HTR-8/SVneo (cell line): ENCODE measurements at places on chromosomes 3 and 15.

GRCh38 chr15:55546718-55547117 lies 38.7 kb upstream of the DNAAF4 start:
- no peak for DNase-seq

DNA sequence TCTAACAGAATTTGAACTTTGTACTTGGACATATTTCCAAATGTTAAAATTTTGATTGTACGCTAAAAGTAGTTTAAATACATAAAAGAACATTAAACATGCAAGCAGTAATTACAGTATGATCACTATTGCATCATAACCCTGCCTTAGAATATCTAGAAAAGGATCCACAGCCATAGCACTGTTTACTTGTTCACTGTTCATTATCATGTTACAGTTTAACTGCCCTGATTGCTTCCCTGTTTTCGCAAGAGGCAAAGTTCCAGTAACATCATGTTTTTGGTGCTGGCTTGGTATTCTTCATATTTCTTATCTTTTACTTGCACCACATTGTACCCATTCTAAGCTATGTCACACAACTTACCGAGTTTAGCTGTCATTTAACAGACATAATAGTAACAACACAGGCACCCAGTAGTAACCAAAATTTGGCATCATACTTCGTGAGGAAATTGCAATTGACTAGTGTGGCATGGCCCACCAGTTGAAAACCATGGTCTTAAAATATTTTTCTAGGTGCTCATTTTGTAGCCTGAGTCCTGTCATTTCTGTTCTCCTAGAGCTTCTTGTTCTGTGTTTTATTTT lies 13.3 kb upstream of the TMEM87A start:
- no peak for DNase-seq

GRCh38 chr15:79408041-79408440 lies 24.1 kb upstream of the MINAR1 start:
- DNase-seq = no peak

DNA sequence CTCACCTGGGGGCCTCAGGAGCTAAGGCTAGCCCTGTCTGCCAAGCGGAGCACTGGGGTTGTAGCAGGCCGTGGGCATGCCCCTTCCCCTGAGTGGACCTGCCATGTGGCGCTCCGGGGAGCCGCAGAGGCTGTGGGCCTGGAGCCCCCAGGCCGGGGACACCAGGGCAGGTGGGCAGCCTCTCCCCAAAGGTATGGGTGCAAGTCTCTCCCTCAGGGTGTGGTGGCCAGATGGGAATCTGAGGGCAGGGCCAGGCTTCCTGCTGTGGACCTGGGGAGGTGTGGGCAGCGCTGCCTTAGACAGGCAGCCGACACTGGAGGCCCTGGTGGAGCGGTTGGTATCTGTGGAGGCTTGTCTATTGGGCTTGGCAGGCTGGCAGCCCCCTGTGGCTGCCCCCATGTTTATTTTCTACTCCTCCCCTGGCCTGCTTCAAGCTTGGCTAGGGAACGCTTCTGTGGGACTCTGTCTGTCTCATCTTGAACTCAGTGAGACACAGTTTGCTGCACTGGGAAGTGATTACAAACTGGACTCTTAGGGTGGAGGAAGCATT lies 5.9 kb downstream of the ACVR2B start:
- no peak for DNase-seq

- DNase-seq = no peak
These were observed 5.8 kb downstream of the ITIH1 start for GRCh38 chr3:52783211-52783555.

DNA sequence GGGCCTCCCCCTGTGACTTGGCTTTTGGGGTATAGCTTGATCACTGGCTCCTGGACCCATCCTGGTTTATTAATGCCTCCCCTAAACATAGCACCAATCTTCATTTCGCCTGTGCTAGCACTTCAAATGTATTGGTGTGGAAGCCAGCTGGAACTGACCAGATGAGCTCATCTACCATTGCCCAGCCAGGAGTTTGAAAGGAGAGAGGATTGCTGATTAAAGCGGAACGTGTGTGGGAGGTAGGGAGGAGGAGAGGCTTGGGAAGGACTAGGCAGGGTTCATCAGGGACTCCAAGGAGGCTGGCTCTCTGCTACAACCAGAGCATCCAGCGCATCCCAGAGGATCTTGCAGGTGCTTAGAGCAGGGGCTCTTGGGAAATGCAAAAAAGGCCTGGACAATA lies 34.4 kb upstream of the TLE3 start:
- no peak for DNase-seq
